CD14-positive monocyte (primary cell): ENCODE measurements at places on chromosomes 4 and X.

DNA sequence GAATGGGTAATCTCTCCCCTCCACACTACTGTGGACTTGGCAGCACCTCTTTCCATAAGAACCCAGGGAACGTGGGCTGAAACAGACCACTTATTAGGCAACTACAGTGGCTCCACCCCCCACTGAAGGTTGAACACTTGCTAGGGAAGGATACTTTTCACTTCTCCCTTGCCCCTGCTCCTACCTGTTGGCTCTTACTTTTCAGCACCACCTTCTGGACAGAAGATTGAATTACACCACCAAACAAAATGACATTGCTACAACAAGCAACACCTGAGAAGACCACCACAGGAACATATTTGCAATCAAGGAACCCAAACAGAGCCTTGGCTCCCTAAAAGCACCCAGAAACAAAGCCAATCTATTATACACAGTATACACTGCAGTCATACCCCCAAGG is 132.1 kb upstream of the CXCL13 start:
- no peak overlapping the region for H3K27ac ChIP-seq
- H3K4me3 ChIP-seq: no peak overlapping the region

GRCh38 chr4:102358128-102358527 is 12.8 kb upstream of the SLC39A8 start:
- no peak overlapping the region for H3K4me3 ChIP-seq
- DNase-seq: no peak
- H3K36me3 ChIP-seq: no peaks in the 10 kb centered on the region
- no peaks in the 10 kb centered on the region for H3K4me1 ChIP-seq

- no peaks in the 10 kb centered on the region for H3K27me3 ChIP-seq
- no peaks in the 10 kb centered on the region for H3K4me1 ChIP-seq
- H3K4me3 ChIP-seq: no peak overlapping the region
- H3K27ac ChIP-seq: no peak overlapping the region
- DNase-seq: no peak
Observed at GRCh38 chrX:10501611-10502010, 118.8 kb downstream of the MID1 start.

DNA sequence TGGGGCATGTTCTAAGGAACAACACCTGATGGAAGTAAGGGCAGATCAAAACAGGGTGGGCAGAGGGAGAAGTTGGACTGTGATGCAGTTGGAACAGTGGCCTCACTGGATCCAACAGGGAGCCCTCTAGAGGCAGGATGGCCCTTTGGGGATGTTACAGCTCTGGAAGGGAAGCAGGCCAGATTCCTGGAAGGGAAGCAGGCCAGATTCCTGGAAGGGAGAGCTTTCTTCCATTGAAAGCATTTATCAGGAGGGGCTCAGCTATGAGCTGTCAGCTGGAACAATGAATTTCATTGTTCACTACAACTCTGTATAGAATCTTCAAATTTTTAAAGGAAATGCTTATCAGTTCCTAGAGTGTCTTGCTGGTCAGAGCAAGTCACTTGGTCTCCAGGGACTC is 17.7 kb downstream of the IL15 start:
- H3K27me3 ChIP-seq: no peaks in the 10 kb centered on the region
- H3K36me3 ChIP-seq: no peaks in the 10 kb centered on the region
- H3K4me3 ChIP-seq: no peak overlapping the region
- H3K4me1 ChIP-seq: no peaks in the 10 kb centered on the region

GRCh38 chrX:41009850-41010846 is 75.1 kb upstream of the USP9X start:
- H3K4me3 ChIP-seq: peak overlapping the region; percentile 70
- peak overlapping the region; percentile 89 for H3K27ac ChIP-seq
- H3K36me3 ChIP-seq: no peaks in the 10 kb centered on the region
- peaks cover 21% of the 10 kb centered on the region for H3K4me1 ChIP-seq
- no peaks in the 10 kb centered on the region for H3K27me3 ChIP-seq

DNA sequence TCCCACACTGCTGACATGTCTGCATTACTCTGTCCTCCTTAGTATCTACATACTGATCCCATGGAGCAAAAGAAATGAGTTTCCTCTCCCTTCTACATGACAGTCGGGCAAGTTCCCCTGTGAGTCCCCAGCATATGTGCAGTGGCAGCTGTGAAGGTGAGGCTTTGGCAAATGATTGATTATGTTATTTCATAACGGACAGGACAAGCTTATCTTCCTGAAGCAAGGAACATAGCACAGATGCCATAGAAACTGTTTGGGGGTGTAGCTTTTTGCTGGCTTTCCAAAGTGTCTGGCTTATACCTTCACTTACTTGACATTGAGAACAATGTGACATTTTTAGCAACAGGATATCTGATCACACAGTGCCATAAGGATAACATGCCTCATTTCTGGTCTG is 136.8 kb upstream of the PDLIM3 start:
- H3K4me3 ChIP-seq: no peak overlapping the region
- H3K27me3 ChIP-seq: peaks cover 3% of the 10 kb centered on the region
- DNase-seq: no peak
- H3K36me3 ChIP-seq: no peaks in the 10 kb centered on the region
- H3K4me1 ChIP-seq: no peaks in the 10 kb centered on the region

DNA sequence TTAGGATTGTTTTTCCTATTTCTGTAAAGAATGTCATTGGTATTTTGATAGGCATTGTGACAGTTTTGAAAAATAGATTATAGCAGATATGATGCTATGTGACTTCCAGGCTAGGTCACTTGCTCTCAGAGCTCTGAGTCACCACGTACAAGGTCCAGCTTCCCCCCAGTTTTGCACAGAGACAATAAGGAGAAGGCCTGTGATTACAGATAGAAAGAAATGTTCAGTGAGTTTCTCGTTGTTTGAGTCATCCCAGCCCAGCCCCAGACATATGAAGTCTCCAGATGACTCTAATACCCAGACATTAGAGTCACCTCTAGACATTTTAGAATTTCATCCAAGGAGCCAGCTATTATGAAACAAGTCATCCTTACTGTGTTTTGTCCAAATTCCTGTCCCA is 57.2 kb downstream of the MFAP3L start:
- no peak for DNase-seq
- H3K36me3 ChIP-seq: no peaks in the 10 kb centered on the region
- no peaks in the 10 kb centered on the region for H3K4me1 ChIP-seq
- H3K4me3 ChIP-seq: no peak overlapping the region
- peaks cover 2% of the 10 kb centered on the region for H3K27me3 ChIP-seq

GRCh38 chr4:121936101-121936500 is 15.8 kb downstream of the TRPC3 start:
- no peak overlapping the region for H3K27ac ChIP-seq
- H3K27me3 ChIP-seq: peaks cover 14% of the 10 kb centered on the region
- no peak overlapping the region for H3K4me3 ChIP-seq
- H3K4me1 ChIP-seq: no peaks in the 10 kb centered on the region
- H3K36me3 ChIP-seq: no peaks in the 10 kb centered on the region

GRCh38 chrX:68443155-68443868 is 10.0 kb upstream of the OPHN1 start:
- no peak overlapping the region for H3K4me3 ChIP-seq
- DNase-seq: no peak
- H3K27ac ChIP-seq: no peak overlapping the region

DNA sequence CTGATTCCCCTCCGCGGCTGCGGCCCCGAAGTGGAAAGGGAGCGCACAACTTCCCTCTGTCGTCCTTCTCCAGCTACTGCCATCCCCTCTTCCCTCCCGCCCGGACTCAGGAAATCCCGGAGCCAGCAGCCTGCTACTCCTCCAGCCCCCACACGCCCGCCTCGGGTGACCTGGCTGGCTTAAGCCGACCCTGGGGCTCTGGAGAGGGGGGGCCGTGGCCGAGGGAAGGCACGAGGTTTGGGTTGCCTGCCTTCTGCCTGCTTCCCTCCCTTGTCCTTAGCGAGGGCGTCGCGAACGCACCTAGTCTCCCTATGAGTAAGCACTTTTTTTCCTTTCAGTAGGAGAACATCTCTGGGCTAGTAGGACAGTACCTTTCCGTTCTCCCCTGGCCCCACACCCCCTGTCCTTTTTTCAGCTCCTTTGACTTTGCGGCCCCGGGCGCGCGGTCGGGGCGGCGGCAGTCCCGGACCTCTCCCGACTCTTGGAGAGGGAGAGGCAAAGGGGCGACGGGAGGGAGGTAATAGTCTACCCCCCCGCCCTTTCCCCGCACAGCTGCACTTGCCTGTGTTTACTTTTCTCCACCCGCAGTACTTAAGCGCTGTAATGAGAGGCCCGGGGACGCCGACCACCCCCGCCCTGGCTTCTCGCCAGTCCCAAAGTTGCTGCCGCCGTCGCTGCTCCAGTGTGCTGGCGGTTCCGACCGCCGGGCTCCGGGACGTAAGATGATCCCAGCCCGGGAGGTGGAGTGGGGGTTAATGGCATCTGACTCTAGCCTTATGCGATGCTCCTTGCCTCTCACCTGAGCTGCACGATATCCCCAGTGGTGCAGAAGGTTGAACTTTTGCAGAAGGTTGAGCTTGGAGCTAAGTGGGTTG is 868 bp downstream of the PLS3 start:
- no peak for DNase-seq
- H3K27ac ChIP-seq: no peak overlapping the region
- no peaks in the 10 kb centered on the region for H3K36me3 ChIP-seq
- H3K4me1 ChIP-seq: no peaks in the 10 kb centered on the region

DNA sequence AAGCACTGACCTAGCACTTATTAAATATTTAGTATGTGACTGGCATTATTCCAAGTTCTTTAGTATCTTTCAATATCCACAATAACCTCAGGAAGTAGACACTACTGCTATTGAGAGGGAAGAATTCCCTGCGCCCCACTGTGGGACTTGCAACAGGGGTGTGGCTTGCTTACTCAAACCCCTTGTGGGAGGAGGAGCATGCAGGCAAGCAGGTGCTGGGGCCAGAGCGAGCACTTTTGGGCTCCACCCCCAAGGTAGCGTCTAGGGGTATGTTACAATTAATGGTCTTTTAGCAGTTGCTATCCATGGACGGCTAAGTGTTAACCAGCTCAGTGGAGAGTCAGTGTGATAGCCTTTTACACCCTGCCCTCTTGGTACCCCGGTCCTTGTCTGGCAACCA is 50.7 kb downstream of the FAM13A start:
- no peak for DNase-seq
- H3K4me1 ChIP-seq: no peaks in the 10 kb centered on the region
- H3K36me3 ChIP-seq: no peaks in the 10 kb centered on the region
- H3K27me3 ChIP-seq: no peaks in the 10 kb centered on the region
- H3K27ac ChIP-seq: no peak overlapping the region

DNA sequence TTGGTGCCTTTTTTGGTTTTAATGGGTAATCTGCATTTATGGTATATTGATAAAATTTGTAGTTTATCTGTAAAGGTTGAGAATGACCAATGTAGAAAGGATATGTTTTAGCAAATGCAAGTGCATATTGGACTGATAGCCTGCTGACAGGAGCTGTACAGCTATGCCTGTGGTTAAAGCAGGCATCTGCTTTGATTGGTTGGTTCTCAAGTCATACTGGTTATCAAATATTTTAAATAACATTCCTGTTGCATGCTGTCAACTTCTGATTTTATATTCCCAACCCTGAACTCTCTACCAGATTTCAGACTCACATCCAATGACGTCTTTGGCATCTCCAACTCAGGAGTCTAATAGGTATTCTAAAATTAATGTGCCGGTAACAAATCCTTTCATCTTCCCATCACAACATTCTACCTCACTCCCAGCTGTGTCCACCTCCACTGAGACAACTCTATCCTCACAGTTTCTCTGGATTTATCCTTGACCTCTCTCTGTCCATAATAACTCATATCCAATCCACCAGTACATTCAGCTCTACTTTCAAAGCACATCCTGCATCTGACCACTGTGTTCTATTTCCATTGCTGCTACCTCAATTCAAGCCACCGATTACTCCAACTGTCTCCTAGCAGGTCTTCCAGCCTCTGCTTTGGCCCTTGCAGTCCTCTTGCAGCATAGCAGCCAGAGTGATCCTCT is 125.7 kb downstream of the CAMK2D start:
- H3K27ac ChIP-seq: no peak overlapping the region
- H3K4me3 ChIP-seq: no peak overlapping the region
- peaks cover 6% of the 10 kb centered on the region for H3K4me1 ChIP-seq
- no peaks in the 10 kb centered on the region for H3K27me3 ChIP-seq
- no peaks in the 10 kb centered on the region for H3K36me3 ChIP-seq

DNA sequence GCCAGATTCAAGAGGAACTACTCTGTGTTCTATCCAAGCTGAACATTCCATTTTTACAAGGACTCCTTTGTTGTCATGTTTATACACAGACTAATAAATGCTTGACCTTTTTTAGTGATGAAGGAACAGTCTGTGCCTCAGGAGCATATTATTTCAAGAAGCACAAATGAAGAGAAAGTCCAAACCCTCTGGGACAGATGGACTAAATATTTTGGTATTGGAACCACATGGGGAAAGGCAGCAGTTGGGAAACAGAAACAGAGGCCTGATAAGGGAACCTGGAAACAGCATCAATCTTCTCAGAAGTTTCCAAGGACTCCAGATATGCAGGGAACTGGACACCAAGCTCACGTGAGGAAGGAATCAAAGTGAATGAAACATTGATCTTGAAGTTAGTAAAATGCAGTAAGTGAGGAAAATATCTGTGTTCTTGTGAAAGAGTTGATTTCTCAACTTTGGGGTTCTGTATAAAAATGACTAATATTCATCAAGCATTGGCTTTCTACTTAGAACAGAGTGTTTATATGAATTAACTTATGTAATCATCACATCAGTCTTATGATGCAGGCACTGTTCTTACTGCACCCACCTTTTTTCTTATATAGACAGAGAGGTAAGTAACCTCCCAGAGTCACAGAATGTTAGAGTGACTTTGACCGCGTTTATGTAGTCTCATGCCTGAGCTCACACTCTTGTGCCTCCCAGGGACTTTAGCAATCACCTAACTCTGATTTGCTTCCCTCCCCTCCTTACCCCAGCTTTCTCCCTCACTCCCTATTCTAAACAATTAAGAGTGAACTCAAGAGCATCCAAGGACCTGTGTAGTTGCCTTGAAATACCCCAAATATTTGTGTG is 148.9 kb upstream of the JADE1 start:
- no peak for DNase-seq
- no peaks in the 10 kb centered on the region for H3K36me3 ChIP-seq
- H3K27ac ChIP-seq: no peak overlapping the region

DNA sequence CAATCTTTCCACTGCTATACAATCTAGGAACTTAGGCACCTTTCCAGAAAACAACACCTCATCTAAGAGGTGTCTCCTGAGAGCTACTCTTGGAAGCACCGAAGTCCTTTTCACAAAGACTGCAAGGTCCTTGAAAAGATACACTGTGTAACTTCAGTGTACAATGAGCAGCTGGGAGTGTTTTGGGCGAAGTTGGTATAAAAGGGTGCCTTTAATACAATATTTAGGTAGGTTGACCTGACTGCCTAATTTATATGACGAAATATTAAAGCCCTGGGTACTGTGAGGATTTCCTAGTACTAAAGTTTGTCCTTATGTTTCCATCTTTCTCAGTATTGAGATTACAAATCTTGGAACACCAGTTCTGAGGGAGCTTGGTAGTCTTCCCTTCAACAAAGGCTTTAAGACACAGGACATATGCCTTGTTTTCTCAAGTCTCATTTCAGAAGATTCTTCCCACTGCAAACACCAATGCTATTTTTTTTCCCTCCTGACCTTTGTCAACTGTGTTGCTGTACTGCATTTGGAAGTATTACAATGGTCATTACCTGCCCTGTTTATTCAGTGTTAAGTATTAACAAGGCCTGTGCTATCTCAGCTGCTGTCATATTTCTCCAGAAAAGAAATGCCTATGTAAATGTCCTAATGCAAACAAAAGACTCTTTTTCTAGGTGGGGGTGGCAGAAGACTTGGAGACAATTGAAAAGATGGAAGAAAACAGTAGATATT is 134.2 kb downstream of the MAML3 start:
- H3K27ac ChIP-seq: no peak overlapping the region
- H3K27me3 ChIP-seq: no peaks in the 10 kb centered on the region
- DNase-seq: no peak
- no peaks in the 10 kb centered on the region for H3K36me3 ChIP-seq
- H3K4me3 ChIP-seq: no peak overlapping the region
- peaks cover 22% of the 10 kb centered on the region for H3K4me1 ChIP-seq
